ENCODE measurements at places on chromosomes 12 and 14. TPM values are rescaled to one million over a fixed set of nuclear protein-coding genes. Genes with fewer than 3 reads are reported as not detected.

- DNase-seq: no peak
These were observed 152.3 kb downstream of the RAD51B start for GRCh38 chr14:67971627-67972625.

DNA sequence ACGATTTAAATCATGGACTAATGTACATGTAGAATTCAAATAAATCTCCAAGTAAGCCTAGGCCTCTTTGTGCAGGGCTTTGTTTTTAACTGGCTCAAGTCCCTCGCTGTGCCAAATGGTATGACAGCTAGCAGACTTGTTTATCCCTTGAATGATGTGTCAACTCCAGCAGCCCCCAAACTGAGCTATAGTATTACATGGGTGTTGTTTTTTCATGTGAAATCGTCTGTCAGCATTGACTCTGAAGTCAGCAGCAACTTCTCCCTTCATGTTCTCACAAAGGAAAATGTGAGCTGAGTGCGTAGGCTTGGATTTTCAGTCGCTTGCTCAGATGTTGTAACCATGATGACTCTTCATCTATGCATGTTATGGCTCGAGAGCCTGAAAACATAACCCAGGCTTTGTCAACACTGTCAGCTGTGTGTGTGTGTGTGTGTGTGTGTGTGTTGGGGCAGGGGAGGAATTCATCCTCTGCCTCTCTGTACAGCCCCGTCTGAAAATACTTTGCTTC, 73.3 kb downstream of the PTHLH start:
- no peak for DNase-seq

DNA sequence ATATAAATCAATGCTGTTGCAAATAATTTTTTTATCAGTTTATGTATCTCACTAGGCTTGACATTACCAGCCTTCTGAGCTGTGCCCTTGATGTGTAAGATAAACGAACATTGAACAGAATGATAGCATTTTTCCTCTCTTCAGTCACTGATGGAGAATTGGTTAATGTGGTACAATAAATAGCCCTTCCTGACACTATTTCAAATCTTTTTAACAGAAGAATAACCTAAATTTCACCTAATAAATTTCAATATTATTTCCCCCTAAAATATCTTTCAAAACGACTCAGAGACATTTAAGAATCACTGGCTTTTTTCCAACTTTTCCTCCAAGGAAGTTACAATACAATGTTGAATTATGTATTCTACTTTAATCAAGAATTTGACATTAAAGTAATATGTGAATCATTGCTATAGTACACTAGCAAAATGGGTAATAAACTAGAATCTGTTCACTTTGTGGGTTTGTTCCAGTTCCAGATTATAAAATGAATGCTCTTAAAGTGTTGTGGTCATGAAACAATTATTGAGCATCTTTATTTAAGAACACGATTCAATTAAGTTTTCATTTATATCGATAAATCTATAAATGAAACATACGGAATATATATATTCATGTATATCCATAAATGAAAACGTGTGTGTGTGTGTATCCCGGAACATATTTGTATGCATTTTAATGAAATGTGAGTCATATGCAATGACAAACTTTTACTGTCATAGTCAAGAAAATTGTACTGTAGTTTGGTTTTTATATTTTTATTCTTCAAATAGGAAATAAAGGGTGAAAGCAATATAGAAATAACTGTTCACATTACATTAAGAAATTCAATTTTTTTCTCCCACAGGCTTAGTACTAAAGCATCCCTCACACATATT, 2.5 kb upstream of the ATP2B1 start:
- DNase-seq: no peak

DNA sequence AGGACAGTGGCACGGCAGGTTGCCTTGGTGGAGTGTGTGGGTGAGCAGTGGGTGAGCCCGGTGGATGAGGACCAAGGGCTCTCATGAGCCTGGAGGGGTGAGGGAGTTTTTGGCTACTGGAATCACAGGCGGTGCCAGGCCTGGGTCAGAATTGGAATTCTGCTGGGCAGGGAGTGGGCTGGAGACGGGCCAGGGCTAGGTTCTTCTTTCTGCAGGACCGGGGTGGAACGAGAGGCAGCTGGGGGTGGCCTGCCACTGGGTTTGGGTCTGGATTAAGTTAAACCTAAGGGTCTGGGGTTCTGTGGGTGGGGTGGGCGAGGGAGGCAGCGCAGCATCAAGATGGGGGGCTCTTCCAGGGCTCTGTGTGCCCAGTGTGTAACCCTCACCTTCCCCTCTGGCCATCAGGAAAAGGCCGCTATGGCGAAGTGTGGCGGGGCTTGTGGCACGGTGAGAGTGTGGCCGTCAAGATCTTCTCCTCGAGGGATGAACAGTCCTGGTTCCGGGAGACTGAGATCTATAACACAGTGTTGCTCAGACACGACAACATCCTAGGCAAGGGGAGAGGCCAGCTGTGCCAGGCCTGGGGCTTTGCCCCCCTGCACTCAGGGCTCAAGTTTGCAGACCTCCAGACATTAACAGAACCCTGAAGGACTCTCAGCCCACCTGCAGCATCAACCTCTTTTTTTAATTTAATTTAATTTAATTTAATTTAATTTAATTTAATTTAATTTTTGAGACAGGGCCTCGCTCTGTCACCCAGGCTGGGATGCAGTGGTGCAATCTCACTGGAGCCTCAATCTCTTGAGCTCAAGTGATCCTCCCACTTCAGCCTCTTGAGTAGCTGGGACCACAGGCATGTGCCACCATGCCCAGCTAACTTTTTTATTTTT, 7.0 kb downstream of the ACVRL1 start:
- DNase-seq: no peak

GRCh38 chr12:5260591-5261086, 171.3 kb upstream of the NTF3 start:
- no peak for DNase-seq

DNA sequence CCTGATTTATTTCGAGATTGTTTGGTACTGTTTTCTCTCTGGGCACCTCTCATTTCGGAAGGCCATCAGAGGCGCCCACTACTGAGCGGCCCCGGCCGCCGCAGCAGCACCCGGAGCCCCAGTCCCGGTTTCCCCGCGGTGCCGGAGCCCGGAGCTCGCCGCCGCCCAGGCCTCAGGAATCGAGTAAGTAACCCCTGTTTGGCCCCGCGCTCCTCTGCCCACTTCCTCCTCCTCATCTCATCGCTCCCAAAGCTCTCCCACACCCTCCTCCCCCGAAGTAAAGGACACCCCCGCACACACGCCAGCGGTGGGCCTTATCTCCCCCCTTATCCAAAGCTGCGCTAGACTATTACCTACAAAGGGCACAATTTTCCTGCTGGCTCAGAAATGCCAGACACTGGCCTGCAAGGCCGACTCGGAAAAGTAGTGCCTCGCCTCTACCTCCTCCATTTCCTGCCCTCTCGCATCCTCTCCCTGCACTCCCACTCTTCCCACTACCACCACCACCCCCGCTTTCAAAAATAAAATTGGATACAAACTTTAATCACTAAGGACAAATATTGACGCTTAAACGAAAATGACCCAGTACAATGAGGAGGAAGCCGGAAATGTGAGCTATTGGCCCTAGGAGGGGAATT, 637 bp upstream of the FOXG1 start:
- DNase-seq: no peak

DNA sequence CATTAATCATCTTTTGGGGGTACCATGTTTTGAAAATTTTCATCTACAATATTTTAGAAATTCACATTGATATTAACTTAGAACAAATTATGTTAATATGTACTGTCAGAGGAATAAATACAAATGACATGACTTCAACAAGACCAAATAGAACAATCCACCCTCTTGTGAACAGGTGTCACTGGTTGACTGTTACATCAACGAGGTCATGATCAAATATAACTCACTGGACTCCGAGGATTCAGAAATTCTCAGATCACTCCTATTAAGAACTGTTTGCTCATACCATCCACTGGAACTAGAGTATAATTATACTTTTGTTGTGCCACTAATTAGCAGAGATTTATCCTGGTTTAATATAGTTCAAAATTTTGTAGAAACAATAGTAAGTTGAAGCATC, 318.8 kb downstream of the PRKD1 start:
- DNase-seq: no peak

DNA sequence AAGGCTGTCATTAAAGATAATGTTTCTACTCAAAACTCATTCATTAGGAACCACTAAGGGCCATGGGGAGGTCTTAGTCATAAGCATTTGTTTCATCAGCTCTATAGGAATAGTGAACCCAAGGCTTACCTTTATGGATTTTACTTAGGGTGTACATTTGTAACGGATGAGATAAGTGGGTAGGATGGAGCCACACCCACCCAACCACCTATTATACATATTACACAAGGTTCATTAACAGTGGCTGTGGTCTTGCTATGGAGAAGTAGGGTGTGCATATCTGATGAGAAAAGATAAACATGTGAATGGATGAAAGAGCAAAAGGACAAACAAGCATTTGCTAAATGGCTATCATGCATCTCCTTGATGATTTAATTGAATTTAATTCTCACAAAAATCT, 39.6 kb upstream of the ITPR2 start:
- DNase-seq: no peak

The PCED1B gene
- total RNA-seq: 55.5 TPM

The TAS2R31 gene
- 4.5 TPM for total RNA-seq

The JAG2 gene
- 6.5 TPM for total RNA-seq

All from activated T-helper 1 cell treated with anti-CD3 and anti-CD28 coated beads, Interleukin-12 subunit alpha, Interleukin-12 subunit beta, Interleukin-2, Interleukin-4 antibody, amounts not matched to agents 30 ng/mL and 10 ng/mL and 1 ng/mL, durations not matched to agents 14 hours and 24 hours and 36 hours (primary cell).